ENCODE measurements at places on chromosomes 2 and 18. TPM values are rescaled to one million over a fixed set of nuclear protein-coding genes. Genes with fewer than 3 reads are reported as not detected.
A peak's percentile ranks its signal among the peaks of the same experiment; 100 is the strongest.

GRCh38 chr2:28674062-28674712 lies 77.4 kb upstream of the PPP1CB start:
- no peak for DNase-seq

The NT5DC4 gene
- total RNA-seq, result not detected

The SERPINB10 gene
- total RNA-seq, result 0.27 TPM

- no peak for DNase-seq
Observed at GRCh38 chr18:360676-361075, 92.8 kb upstream of the THOC1 start.

The CAPN13 gene
- total RNA-seq, result 0.08 TPM

DNA sequence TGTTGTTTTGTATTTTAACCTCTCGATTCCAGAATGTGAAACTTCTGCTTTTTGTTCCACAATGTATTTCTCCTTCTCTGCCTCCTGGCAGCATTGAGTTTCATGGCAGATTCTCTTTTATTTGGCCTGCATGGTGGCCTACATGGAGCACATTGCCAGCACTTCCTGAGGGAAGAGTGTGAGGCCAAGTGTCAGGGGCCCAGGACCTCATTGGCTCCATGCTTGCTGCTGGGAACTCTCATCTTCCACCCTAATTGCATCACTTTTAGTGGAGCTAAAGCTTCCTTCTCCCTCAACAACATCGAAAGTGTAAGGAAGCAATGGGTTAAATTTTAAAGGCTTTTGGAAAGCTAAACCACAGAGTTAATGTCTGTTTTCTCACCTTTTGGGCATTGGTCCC lies 9.5 kb downstream of the TRIB2 start:
- no peak for DNase-seq

GRCh38 chr18:63025251-63026090 lies 294.1 kb downstream of the BCL2 start:
- no peak for DNase-seq

- DNase-seq, result no peak
Observed at GRCh38 chr2:6793371-6793770, 72.3 kb downstream of the CMPK2 start.

DNA sequence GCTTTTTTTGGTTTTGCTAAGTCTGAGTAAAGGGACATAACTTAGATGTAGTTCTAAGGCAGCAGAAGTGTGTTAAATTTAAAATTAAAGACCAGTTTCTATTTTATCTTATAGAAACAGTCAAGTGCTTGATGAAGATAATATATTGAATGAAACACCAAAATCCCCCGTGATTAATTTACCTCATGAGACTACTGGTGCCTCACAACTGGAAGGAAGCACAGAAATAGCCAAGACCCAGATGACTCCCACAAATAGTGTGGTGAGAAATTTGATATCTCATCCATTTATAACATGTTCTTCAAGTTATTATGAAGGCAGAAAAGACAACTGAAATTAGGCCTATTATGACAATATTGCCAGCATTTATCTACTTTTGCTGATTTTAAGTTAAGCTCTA lies 45.6 kb downstream of the APLF start:
- DNase-seq, result no peak

GRCh38 chr2:239106314-239106908 lies 258.5 kb downstream of the TWIST2 start:
- DNase-seq, result no peak

- peak; percentile 55 for DNase-seq
Observed at GRCh38 chr2:196234672-196235071, 63.3 kb upstream of the STK17B start.

DNA sequence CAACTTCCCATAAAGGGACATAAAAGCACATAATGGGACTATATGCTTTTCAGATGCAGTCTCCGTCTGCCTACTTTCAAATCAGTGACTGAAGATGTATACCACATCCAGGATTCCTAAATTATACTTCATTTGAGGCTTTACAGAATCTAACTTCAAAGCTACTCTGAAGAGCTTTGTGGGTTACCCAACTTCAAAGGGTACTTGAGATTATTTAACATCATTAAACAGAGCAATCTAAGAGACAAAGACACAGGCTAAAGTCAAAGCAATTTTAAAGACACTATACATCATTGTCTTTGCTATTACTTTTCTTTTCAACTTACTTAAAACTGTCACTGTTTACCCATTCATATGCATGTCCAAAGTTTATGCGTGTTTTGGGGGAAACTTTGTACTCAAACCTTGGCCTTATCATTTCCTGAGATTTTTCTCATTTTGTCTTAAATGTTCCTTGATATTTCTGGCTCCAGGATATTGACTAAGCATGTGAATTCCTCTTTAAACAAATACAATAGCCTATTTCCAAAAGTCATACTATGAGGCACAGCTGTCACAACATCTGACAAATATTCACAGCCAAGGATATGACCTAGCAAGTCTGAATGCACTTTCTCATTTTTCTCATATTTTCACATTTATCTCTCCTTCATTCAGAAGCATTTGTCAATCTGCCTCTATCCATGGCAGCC lies 1985.1 kb upstream of the PIK3C3 start:
- no peak for DNase-seq

DNA sequence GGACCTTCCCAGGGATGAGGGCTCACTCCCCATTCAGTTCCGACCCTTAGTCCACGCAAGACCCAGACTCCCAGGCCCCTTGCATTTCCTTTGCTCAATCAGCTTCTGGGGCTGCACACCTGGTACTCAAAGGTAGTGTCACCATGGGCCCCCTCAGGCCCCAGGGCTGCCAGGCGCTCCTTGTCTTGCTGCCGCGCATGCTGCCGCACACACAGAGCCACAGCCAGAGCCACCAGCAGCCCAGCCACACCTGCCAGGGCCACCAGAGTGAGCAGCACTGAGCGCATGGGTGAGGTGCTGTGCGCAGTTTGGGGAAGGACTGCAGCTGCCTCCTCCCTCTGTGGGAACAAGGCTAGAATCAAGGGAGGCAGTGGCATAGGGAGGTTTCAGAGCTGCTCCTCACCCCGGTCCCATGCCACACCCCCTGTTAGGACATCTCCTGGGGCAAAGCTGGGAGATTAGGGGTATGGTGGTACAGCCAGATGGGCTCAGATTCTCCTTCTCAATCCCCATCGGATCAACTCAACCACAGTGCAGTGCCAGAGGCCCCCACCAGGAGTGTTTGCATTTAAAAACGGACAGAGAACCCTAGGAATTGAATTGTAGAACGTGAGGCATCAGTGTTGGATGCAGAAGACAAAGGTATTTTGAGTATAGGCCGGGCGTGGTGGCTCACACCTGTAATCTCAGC lies 11.3 kb downstream of the PTPRN start:
- no peak for DNase-seq

- DNase-seq, result no peak
Observed at GRCh38 chr2:215879977-215880940, 133.1 kb downstream of the MREG start.

GRCh38 chr2:171523088-171524017 lies 1.1 kb downstream of the CYBRD1 start:
- DNase-seq, result no peak

The GATA6 gene
- total RNA-seq, result 0.08 TPM

The GRHL1 gene
- total RNA-seq, result 1.3 TPM

GRCh38 chr2:55311444-55311870 lies 42.4 kb upstream of the MTIF2 start:
- DNase-seq, result no peak

GRCh38 chr2:23602116-23602515 lies 217.1 kb downstream of the KLHL29 start:
- no peak for DNase-seq

GRCh38 chr2:70391988-70392387 lies 90.1 kb upstream of the FAM136A start:
- DNase-seq, result no peak

GRCh38 chr2:26588576-26588975 lies 52.6 kb downstream of the CIB4 start:
- no peak for DNase-seq

The CD226 gene
- total RNA-seq, result 129 TPM

The FBXO36 gene
- 0.81 TPM for total RNA-seq

The LAMA3 gene
- 0.11 TPM for total RNA-seq

DNA sequence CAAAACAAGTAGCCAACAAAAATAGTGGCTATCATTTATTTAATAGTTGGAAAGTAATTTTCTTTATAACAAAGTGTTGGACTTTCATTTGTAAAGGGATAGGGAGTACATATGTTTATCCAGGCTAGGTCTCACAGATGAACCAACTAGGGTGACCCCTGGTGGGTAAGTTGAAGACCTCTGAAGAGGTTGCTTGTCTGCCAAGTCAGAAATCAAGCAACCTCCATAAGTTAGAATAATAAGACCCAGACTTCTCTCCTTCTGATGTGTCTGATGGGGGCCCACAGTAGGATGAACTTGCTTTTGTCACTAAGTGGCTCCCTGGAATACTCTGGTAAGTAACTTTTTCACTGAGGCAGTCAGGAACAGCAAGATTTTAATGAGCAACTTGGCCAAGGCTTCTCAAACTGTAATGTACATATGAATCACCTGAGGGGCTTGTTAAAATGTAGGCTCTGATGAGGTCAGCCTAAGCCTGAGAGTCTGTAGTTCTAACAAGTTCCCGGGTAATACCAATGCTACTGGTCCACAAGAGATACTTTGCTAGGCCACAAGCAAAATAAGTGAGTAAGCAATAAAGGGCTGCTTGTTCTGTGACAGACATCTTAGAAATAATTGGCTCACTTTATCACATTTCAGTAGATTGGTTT lies 319.6 kb downstream of the PIK3C3 start:
- DNase-seq, result no peak

The LHCGR gene
- total RNA-seq, result not detected

GRCh38 chr2:239013678-239013976 lies 165.7 kb downstream of the TWIST2 start:
- DNase-seq, result no peak

The STARD6 gene
- 0.52 TPM for total RNA-seq

The RNF125 gene
- total RNA-seq, result 16.0 TPM

DNA sequence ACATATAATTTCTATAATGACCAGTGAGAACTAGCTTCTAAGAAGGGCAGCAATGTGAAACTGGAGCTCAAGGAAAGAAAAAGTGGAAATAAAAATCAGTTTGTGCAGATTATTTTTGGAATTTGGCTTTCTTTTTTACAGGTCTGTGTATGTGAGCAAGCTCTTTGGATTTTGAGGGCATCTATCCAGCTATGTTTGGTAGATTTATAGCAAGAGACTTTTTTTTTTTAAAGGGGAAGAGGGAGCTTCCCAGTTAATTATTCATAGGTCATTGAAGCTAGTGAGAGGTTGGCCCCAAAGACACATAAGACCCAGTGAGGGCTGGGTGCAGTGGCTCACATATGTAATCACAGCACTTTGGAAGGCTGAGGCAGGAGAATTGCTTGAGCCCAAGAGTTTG lies 24.0 kb upstream of the COLEC12 start:
- DNase-seq, result no peak

- no peak for DNase-seq
Observed at GRCh38 chr2:38113051-38113450, 37.1 kb upstream of the CYP1B1 start.

- DNase-seq, result peak; percentile 45
Observed at GRCh38 chr2:105926960-105927678, 182.4 kb downstream of the NCK2 start.

DNA sequence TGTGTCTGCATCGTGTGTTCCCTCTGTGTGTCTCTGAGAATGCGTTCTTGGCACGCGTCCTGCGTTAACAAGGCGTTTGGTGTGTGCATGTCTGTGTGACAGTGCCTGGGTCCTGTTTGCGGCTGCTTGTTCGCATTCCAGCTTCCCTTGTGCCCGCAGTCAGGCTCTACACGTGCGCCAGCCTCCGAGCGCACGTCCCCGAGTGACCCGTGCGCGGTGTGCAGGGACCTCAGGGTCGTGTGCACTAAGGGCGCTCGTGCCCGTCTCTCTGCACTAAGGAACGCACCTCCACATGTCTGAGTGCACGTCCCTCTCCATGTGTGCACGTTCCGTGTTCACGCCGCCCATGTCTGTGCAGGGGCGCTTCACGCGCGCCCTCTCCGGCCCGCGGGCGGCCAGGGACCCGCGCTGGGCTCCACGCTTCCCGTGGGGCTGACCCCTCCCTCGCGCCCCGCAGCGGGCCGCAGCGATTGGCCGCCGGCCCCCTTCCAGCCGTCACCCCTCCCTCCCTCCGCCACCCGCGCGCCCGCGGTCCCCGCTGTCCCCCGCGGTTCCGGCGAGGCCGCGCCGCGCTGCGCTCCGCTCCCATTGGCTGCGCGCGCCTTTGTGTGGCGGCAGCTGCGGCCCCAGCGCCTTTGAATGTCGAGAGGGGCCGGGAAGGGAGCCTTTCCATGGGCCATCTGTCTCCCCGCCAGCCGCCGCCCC lies 229.4 kb downstream of the HAUS1 start:
- DNase-seq, result no peak

The CRACDL gene
- 0.16 TPM for total RNA-seq

DNA sequence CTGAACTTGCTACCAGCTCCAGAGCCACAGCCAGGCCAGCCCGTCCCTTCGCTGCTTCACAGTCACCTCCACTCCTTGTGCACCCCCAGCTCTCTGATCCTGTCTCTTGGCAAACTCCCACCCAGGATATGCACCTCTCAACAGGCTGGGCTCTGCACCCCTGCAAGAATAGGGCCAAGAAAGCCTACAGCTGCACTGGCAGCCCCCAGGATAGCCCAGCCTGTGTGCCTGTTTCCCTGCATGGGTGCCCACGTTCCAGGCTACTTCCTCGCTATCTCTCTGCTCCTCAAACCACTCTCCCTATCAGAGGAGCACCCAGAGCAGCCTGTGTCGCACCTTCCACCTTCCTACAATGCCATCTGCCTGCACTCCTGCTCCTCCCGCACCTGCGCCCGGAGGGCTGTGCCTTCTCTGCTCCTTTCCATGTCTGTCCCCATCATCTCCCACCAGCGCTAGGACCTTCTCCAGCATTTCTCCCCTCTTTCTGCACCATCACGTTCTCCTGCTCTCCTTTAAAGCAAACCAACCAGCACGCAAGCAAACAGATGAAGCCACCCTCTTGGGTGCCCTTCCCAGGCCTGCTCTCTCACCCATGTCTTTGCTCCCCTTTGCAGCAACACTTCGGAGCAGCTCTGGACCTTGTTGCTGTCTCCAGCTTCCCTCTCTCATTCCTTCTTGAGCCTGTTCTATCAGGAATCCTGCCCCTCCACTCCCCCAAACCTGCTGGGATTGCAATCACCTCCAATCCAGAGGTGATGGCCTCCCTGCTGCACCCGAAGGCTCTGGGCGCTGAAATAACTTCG lies 313.2 kb upstream of the HS6ST1 start:
- no peak for DNase-seq

DNA sequence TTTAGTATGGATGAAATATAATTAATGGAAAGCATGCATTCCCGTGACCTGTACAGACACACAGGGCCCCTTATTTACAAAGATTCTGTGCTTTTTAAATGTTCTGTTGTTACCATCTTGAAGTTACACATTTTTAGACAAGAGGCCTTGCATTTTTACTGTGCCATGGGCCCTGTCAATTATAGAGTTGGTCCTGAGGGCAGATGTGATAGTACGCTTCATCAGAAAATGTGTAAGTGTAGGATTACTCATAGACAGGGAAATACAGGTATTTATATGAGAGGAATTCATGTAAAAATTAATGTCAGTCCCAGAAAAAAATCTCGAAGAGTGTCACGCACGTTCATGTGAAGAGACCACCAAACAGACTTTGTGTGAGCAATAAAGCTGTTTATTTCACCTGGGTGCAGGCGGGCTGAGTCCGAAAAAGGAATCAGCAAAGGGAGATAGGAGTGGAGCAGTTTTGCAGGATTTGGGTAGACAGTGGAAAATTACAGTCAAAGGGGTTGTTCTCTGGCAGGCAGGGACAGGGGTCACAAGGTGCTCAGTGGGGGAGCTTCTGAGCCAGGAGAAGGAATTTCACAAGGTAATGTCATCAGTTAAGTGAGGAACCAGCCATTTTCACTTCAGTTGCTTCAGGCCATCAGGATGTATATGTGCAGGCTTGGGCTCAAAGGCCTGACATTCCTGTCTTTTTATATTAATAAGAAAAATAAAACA lies 12.2 kb upstream of the ALPK2 start:
- no peak for DNase-seq

GRCh38 chr2:214217136-214217535 lies 193.7 kb upstream of the VWC2L start:
- DNase-seq, result no peak

The KLHL29 gene
- 1.5 TPM for total RNA-seq

All from activated T-cell treated with anti-CD3 and anti-CD28 coated beads, Interleukin-2, amount 50 U/mL, for 4 hours (primary cell).